ENCODE measurements at places on chromosomes 1 and 21.

DNA sequence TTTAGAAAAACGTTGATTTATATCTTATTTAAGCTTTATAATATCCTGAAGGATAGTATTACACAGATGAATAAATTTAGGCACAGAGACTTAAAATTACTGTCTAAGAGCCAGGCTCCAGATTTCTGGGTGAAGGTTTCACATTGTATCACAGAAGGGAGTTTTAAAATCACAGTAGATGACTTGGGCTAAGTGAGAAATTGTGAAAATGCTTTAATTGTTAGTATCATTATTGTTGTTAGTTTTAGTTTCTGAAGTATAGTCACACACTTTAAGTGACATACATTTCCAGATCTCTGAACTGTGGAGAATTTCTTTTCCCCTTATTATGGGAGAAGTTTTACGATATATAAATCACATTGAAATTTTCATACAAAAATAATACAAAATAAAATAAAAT, 83.5 kb downstream of the NDUFS5 start:
- no peak for DNase-seq

GRCh38 chr1:109786531-109787021, 22.9 kb upstream of the EPS8L3 start:
- peak; percentile 84 for DNase-seq

- no peak for DNase-seq
Measured at GRCh38 chr1:218476385-218476784, 131.2 kb downstream of the TGFB2 start.

GRCh38 chr1:24724345-24725208, 20.7 kb upstream of the CLIC4 start:
- DNase-seq, result peak; percentile 99

GRCh38 chr1:224203243-224204016, 20.4 kb downstream of the DEGS1 start:
- DNase-seq, result peak; percentile 89

- no peak for DNase-seq
Measured at GRCh38 chr21:32140151-32140550, 138.7 kb downstream of the MIS18A start.

GRCh38 chr1:85888921-85889320, 180.7 kb upstream of the ZNHIT6 start:
- DNase-seq, result no peak

- no peak for DNase-seq
Measured at GRCh38 chr1:65949230-65949626, 156.5 kb downstream of the PDE4B start.

DNA sequence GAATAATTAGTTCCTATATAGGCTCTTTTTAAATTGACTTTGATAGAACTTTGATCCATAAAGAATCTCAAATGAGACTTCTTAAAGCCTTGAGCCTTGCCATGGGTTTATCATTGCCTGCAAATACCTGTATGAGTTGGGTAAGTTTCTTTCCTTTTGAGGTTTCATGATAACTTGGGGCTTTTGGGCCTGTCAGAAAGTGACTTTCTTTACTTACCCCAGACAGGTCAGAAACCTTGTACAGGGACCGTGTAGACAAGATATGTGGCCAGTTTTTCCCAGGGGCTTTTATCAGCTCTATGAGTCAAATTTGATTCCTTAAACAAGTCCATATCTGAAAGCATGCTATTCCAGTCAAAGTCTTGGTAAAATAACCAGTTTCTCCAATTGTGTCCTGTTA, 17.3 kb downstream of the KCTD3 start:
- DNase-seq, result no peak

DNA sequence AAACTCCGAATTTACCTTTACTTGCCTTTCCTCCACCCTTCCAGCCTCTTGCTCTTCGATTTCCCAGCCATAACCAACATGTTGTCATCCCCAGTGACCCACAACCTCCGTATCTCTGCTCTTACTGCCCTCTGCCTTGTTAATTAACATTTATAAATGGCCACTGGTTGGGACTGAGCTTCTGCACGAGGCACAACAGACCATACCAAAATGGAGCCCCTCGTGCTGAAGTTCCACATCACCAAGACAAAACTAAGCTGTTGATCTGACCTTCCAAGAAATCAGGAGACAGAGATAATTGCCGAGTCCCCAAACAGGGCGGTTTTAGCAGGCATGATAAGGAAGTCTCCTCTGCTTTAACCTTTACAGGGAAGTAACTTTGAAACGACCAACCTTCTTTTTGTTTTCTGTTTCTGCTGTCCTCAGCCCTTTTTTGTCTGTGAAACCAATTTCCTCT, 71.9 kb downstream of the NMNAT2 start:
- no peak for DNase-seq

DNA sequence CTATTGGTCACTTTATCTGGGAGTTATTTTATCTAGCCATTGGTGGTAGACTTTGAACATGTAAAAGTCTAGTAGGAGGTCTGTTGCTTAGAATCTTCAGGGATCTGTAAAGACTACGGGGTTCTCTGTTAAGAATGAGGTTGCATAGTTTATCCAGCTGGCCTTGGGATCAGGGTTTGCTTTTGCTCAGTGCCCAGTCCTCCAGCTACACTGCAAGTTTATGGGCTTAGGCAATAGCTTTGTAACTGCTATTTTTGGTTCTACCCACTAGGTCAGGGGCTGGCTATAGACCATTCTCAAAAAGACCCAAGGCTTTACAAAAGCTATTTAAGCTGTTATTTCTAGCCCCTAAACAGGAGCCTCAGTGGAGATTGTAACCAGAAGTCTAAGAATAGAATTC, 9.8 kb downstream of the SH3GLB1 start:
- no peak for DNase-seq

GRCh38 chr1:218507355-218508002, 162.3 kb downstream of the TGFB2 start:
- DNase-seq, result no peak

DNA sequence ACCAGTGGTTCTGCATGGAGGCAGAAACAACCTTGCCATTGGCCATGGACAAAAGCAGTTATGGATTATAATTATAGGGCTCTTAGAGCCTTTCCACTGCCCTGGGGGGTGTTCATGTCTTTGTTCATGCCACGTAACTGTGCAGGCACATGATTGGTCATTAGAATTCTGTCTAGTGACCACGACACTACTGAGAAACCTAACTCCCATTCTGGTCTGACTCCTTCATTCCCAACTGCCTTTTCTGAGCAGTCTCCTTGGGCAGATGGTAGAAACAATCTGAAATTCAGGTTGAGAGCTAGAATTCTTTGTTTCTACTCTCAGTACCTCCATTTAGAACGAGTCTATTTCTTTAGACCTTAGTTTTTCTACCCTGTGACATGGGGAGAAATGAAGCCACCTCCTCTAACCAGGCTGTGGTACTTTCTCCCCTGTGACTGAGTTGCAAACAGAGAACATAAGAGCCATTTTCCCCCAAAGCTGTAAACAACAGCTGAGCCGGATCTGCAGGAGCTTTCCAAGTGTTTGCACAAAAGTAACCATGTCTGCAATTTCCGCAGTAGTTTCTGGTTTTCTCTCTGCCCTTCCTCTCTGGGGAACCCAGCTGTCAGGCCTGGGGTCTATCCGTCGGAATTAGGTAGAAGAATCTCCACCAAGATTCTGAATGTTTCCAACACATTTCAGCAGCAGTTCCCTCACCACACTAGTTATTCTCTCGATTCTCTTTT, 37.7 kb upstream of the IPO9 start:
- no peak for DNase-seq

DNA sequence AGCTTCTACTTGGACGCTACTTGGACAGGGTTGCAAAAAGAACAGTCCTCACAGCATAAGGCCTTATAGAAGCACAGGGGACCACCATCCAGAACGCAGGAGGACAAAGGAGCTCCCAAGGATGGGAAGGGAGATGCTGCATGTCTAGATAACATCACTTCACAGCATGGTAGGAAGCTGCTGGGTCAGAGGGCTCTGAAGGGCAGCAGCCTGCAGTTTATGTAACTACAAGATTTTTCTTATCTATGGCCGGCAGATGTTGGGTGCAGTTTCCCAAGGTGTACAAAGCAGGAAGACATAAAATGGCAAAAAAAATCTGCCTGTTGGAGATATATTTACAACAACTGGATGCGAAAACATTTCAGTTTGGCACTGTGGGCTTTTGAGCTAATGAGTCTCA, 45.3 kb upstream of the SLC5A9 start:
- DNase-seq, result no peak

- no peak for DNase-seq
Measured at GRCh38 chr1:20540281-20540680, 12.1 kb upstream of the FAM43B start.

- DNase-seq, result no peak
Measured at GRCh38 chr1:187971851-187972250, 1143.1 kb downstream of the PLA2G4A start.

GRCh38 chr1:55542901-55543504, 327.8 kb upstream of the USP24 start:
- DNase-seq, result peak; percentile 57

GRCh38 chr1:199057322-199057721, 418.5 kb downstream of the PTPRC start:
- DNase-seq, result no peak

DNA sequence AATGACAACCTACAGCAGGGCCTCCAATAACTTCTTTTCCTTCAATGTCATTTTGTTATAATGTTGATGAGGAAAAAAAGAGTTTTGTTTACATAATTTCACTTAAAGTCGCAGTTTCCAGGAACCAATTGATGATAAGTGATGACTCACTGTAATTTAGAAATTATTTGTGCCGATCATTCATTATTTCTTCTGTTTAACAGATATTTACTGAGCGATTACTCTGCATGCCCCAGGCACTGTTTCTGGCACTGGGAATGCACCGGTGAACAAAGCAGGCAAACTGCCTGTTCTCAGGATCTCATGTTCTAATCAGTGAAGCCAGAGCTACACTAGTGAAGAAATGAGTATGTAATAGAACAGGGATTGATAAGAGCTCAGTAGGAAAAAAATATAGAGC, 403.4 kb downstream of the NTNG1 start:
- no peak for DNase-seq

- no peak for DNase-seq
Measured at GRCh38 chr21:33067043-33067442, 2.9 kb upstream of the OLIG1 start.

GRCh38 chr1:245996811-245997210, 510.3 kb downstream of the SMYD3 start:
- no peak for DNase-seq

- no peak for DNase-seq
Measured at GRCh38 chr1:85172684-85173337, 28.0 kb downstream of the SYDE2 start.

DNA sequence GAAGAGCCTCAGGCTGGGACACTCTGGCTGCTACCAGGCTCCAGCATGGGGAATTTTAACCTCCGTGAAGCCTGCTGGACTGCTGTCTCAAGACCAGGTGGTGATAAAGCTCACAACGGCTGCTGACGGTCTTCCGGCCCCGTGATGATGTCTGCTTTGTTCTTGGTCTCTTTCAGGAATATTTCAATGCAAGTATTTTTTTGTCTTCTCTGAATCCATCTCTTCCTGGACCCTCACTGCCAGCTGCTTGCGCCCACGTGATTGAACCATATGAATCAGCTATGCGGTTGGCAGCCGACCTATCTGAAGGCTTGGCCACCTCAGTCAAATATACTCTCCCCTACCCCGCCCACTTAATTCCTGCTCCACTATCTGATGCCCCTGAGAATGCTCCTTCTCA, 14.6 kb upstream of the SLC6A17 start:
- DNase-seq, result no peak

- DNase-seq, result no peak
Measured at GRCh38 chr1:933603-933940, 9.8 kb downstream of the SAMD11 start.

- no peak for DNase-seq
Measured at GRCh38 chr1:63442141-63442475, 74.7 kb downstream of the ALG6 start.

- DNase-seq, result no peak
Measured at GRCh38 chr1:185229981-185230380, 73.0 kb downstream of the SWT1 start.

- peak; percentile 39 for DNase-seq
Measured at GRCh38 chr1:20445956-20446355, 40.1 kb downstream of the CAMK2N1 start.

Data from osteoblast (primary cell).